ENCODE measurements at places on chromosomes 2 and 18.

DNA sequence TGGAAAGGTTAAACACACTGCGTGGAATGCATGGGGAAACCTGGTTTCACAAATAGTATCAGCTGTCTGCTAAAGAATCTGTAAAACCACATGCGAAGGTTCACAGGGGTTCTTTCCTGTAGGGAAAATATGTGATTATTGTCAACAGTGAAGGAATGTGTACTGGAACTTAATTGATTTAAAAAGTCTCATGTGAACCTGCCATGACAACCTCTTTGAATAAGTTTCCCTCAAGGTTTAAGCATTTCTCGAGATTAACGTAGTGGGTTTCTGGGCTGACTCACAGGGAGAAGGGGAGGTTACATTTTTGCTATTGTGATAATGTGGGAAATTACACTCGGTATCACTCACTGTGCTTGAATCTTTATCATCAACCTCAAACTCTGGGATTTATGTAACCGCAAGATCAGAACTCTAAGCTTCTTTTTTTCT, 28.2 kb upstream of the IL1R1 start:
- DNase-seq: no peak

DNA sequence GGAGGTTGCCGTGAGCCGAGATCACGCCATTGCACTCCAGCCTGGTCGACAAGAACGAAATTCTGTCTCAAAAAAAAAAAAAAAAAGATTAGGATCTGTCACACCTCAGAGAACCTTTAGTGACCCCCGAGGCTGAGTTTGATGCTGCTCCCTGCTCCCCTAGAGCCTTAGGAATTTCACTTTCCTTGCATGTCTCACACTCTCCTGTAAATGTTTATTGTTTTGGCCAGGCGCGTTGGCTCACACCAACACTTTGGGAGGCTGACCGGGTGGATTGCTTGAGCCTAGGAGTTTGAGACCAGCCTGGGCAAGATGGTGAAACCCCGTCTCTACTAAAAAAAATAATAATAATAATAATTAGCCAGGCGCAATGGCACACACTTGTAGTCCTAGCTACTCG, 31.5 kb downstream of the SRSF7 start:
- no peak for DNase-seq

DNA sequence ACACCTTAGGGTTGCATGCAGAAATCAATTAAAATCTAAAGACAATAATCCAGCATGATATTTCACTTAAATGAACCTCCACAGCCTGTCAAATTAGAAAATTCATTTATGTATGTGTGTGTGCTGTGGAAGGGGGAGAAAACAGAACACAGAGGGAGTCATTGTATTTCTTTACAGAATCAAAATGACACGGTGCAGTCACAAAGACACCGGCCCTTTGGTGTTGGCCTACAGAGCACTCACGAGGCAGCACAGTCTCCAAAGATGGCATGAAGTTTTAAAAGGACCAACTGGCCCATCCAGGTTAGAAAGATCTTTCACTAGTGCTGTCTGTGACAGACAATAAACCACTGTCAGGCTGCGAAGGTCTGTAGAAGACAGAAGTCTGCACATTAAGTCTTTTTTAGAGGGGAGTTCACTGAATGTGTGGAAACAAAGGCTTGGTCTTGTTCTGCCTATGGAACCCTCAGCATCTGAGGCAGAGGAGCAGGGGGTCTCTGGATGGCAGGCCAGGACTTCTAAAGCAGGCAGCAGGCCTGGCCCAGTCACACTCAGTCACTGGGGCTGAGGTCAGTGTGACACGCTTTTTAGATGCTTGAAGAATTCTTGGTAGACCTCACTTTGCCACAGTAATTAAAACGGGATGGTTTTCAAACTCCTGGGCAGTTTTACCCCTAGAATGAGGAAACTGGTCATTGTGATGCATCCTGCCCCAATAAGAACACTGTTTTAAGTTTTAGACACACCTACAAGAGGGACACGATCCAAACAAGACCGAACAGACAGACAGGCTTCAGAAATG, 184.9 kb downstream of the AFF3 start:
- DNase-seq: no peak

- no peak for DNase-seq
Observed at GRCh38 chr2:85194780-85195480, 61.7 kb downstream of the TCF7L1 start.

- no peak for DNase-seq
Observed at GRCh38 chr18:40708726-40709125, 1246.3 kb upstream of the PIK3C3 start.

DNA sequence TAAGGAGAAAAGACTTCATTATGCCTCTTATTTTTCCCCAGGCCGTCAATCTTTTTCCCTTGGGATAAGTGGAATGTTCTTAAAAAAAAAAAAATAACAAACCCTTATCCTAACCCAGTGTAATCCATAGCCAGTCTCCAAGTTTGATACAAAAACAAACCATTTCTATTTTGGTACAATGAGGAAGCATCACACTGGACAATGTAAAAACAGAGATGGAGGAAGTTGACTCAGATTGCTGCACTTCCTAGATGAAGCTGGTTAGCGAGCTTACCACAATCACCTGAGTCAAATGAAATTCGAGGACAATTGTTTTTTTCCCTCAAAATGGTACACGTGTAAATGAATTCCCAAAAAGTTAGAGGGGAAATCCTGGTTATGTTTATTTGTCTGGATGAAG, 259.7 kb downstream of the TCF4 start:
- no peak for DNase-seq

DNA sequence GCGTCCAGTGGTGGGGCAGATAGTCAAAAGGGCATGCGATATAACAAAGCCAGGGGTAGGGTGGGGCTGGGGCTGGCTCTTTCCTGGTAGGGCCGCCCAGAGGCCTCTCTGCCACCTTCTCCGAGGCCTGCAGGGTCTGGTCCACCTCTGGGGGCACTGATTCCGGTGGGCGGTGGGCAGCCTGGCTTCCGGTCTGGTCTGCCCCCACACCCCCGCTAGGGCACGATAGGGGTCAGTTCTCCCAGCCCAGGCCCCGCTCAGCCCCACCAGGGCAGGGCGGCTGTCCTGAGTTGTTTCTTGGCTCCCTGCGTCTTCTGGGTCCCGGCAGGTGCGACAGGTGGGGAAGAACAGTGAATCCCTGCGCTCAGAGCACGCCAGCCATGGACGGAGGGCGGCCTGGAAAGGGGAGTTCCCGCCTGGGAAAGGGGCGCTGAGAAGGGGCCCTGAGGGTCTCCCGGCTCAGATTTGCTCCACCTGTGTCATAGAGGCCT, 707 bp upstream of the ERFE start:
- no peak for DNase-seq

GRCh38 chr2:234932591-234933168, 19.1 kb upstream of the SH3BP4 start:
- DNase-seq: no peak

- DNase-seq: no peak
Observed at GRCh38 chr18:78643004-78643403, 336.6 kb upstream of the SALL3 start.

GRCh38 chr2:85886590-85886989, 2.2 kb downstream of the ST3GAL5 start:
- DNase-seq: no peak

GRCh38 chr2:106624787-106625380, 137.7 kb downstream of the CD8B2 start:
- DNase-seq: no peak

- DNase-seq: no peak
Observed at GRCh38 chr2:152063325-152063924, 35.4 kb downstream of the CACNB4 start.

- DNase-seq: peak; percentile 18
Observed at GRCh38 chr2:70247364-70248180, 856 bp downstream of the TIA1 start.

DNA sequence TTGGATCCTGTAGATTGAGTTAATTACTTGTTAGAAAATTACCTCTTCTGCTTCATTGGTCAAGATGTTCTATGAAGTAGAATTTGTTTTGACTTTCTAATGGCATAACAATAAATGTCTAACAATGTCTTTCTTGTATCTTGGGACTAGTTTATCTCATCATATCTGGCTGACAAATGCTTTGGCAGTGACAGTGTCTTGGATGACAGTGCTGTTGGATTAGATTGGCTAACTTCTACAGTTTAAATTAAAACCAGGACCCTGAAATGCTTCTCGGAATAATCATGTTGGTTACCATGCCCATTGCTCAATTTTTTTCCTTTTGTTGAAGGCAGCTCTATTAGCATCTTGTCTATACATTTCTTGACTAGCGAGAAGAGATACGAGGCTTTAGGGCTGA, 176.9 kb downstream of the PARD3B start:
- no peak for DNase-seq

DNA sequence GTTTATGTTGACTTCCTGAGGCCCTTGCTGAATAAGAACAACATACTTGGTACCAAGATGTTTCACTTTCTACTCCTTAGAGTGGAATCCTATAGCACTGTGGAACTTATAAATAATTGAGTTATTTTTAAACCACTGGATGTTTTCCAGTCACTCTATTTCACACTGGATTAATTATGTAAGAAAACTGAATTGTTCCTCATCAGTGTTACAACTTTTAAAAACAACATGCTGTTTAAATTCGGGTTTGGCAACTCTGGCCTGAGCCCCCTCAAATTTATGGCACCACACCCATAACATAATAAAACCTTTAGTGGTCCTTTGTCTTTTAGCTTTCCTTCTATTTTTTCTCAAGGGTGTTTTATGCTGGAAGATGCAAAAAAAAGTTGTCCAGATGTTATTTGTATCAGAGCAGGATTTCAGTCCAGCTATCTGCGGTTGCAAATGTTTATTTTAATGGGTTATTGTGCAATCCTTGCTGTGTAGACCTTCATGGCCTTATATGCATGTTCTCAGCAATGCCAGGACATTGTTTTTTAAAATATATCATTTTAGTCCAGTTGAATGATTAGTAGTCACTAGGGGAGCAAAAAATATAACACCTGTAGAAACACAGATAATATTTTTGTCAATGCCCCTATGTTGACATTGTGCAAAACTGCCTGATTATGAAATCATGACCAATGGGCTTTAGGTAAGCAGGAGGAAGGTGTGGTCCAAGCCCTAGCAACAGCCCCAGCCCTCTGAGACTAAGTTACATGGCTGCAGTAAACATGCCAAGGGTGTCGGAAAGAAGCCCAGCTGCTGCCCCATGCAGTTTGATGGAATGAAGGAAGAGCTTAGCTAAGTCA, 638.0 kb upstream of the ZEB2 start:
- no peak for DNase-seq

DNA sequence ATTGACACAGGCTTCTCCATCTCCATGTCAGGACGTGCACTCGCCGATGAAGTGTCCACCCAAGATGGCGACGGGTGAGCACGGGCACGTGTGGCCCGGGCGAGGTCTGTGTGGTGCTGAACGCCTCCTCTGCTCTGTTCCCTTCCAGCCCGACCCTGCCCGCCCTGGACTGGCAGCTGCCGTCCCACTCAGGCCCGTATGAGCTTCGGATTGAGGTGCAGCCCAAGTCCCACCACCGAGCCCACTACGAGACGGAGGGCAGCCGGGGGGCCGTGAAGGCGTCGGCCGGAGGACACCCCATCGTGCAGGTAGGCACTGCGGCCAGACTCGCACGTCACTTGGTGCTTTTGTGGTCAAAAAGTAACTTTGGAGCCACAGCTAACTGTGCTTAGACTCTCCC, 37.7 kb downstream of the NFATC1 start:
- DNase-seq: no peak

DNA sequence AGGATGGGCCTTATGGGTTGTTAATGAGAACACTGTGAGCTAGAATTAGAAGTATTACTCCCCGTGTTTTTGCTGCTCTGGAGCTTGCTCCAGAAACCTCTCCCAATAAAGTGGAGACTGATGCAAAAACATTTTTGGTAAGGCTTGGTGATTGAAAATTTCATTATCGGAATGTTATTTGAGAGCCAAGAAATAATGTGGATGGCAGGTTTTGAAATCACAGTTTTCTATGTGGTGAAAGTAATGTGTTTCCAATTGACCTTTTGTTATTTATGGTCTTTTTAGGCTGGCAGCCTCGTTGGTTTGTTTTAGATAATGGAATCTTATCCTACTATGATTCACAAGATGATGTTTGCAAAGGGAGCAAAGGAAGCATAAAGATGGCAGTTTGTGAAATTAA, 5.1 kb downstream of the PLEKHA3 start:
- no peak for DNase-seq

DNA sequence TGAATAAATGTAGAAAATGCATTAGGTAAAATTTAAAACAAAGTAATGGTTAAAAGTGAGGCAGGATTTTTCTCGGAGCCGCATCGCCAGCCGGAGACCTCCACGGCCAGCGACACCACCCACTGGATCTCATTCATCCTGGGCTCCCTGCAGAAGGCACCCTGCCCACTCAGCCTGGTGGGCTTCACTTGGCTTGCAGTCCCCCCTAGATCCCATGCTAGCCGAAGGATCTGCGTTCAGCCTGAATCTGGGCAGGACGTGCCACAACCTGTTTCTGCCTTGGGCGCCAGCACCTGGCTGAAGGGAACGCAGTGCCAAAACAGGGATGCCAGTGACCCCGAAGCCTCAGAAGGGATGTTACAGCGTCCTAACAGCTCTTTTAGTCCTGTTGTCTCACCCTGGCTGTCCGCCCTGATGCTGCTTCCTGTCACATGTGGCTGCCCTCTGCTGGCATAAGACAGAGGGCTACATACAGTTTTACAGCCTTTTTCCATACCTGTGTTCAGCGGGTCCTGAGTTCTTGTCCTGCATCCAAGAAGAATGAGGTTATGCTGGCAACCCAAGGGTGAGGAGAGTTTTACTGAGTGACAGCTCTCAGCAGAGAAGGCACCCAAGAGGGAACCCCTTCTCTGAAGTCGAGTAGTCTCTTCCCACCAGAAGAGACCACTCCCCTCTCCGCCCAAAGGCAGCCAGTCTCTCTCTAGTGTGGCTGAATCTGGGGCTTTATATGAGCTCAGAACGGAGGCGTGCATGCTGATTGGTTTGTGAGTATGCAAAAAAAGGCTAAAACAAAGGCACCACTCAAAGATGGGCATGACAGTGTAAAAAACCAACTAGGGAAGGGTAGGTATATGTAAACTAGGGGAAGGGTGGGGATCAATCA, 173.1 kb upstream of the GYPC start:
- no peak for DNase-seq

- DNase-seq: no peak
Observed at GRCh38 chr2:102391565-102391964, 31.4 kb upstream of the IL18RAP start.

GRCh38 chr2:217993138-217993537, 9.7 kb downstream of the TNS1 start:
- no peak for DNase-seq

GRCh38 chr2:12091201-12091806, 344.9 kb downstream of the LPIN1 start:
- no peak for DNase-seq

DNA sequence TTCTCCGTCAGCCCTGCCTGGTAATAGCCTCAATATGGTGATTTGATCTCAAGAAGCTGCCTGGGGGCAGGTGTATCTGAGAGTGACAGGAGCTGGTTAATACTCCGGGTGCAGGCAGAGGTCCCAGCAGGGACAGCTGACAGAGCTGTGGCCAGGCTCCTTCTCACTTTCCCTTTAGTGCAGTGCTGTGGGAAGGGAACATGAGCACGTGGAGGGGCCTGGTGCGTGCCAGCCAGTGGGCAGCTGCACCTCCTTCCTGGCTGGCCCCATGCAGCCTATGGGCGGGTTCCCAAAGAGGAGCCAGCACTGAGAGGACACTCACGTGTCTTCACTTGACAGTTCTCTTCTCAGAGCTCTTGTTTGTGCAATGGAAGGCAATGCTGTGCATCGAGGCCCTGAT, 9.1 kb downstream of the CNNM4 start:
- no peak for DNase-seq
